ENCODE measurements at places on chromosomes 16 and 17. TPM values are rescaled to one million over a fixed set of nuclear protein-coding genes. Genes with fewer than 3 reads are reported as not detected.

The SARM1 gene
- 25.7 TPM for total RNA-seq

- no peak overlapping the region for H3K27ac ChIP-seq
- no peaks in the 10 kb centered on the region for H3K36me3 ChIP-seq
- peaks cover 21% of the 10 kb centered on the region for H3K4me1 ChIP-seq
- H3K4me3 ChIP-seq = no peak overlapping the region
These were observed 189.7 kb downstream of the AXIN2 start for GRCh38 chr17:65371702-65372101.

- no peak overlapping the region for H3K27ac ChIP-seq
- no peaks in the 10 kb centered on the region for H3K4me1 ChIP-seq
- H3K36me3 ChIP-seq = no peaks in the 10 kb centered on the region
These were observed 41.5 kb downstream of the RPTOR start for GRCh38 chr17:80585890-80586845.

DNA sequence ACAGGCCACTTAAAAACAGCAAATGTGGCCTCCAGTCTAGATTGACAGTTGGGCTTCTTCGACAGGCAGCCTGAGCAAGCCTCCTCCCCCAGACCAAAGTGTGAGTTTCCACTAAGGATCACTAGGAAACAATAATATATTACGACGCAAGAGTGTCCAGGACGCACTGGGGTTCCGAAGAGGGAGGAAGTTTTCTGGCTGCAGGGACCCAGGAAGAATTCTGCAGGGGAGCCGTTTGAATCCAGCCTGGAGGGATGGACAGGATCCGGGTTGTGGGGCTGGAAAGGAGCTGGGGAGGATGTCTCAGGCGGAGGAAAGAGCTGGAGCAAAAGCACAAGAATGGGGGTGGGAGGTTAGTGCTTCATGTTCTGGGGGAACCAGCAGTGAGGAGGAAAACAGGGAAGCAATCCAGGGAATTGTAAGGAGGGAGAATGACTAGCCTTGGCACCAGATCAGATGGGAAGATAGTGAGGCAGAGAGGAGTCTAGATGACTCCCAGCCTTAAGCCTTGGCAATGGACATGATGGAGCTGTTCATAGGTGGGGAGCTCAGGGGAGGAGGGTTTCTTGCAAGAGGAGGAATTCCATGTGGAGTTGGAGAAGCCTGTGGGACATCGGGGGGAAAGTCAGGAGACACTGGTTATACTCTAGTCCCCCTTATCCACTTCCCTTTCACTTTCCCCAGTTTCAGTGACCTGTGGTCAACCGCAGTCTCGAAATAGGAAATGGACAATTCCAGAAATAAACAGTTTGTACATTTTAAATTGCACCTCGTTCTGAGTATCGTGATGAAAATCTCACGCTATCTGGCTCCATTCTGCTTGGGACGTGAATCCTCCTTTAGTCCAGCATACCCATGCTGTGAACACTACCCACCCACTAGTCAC is 26.6 kb downstream of the NGFR start:
- no peaks in the 10 kb centered on the region for H3K36me3 ChIP-seq
- H3K27me3 ChIP-seq = no peaks in the 10 kb centered on the region
- DNase-seq = no peak
- H3K4me1 ChIP-seq = peaks cover 9% of the 10 kb centered on the region

- H3K27me3 ChIP-seq = no peaks in the 10 kb centered on the region
- H3K36me3 ChIP-seq = peaks cover 16% of the 10 kb centered on the region
- DNase-seq = no peak
- peaks cover 14% of the 10 kb centered on the region for H3K4me1 ChIP-seq
- no peak overlapping the region for H3K4me3 ChIP-seq
- H3K27ac ChIP-seq = no peak overlapping the region
These were observed 144.7 kb upstream of the CRHR1 start for GRCh38 chr17:45639297-45639849.
